ENCODE measurements at places on chromosomes 3 and 15.
A peak's percentile ranks its signal among the peaks of the same experiment; 100 is the strongest.

GRCh38 chr3:52438104-52438376, 6.9 kb downstream of the SEMA3G start:
- DNase-seq, result no peak

DNA sequence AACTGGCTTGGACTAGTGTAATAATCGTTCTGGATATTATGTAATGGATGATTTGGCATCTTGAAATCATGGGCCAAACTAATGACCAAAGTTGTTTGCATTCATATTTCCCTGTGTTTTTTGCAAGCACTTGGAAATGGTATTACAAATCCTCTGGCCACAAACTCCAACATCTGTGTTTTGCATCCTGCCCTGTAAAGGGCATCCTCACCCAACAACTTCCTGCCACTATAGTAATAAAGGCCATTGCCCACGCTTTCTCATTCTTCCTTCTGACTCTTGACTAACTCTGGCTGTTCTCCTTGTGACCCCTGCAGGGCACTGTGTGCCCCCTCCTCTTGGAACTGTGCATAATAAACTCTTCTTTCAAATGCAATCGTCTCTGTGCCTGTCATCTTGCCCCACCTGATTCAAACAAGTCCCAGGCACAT, 25.4 kb upstream of the PSMD6 start:
- peak; percentile 48 for DNase-seq

DNA sequence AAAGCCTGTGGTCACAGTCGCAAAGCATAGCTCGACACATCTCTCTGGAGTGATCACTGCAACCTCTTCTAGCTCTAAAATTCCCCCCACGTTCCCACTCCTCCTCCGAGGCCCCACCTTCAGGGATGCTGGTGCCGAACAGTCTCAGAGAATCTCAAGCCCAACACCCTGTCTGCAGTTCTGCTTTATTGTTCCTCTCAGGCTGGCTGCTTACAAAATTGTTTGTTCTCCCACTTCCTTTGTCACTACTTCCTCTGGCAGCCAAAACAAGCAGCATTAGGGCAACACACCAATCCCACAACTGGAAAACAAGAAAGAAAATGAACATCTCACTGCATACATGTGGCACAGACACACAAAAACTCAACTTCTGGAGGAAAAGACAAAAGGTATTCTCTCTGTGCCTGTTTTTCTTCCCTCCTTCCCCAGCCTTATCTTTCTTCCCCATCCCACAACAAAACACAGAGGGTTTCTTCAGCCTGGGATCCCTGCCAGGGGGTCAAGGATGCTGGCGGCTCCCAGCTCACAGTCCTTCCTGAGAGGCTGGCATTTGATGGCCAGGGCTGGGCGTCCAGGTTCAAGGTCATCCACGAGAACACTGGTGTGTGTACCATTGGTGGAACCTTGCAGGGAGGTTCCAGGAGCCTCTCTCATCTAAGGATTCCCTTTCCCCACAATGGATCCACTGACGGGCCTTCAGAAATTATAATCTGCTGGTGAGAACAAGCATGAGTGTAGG, 108.4 kb downstream of the TMCO5A start:
- DNase-seq, result no peak

DNA sequence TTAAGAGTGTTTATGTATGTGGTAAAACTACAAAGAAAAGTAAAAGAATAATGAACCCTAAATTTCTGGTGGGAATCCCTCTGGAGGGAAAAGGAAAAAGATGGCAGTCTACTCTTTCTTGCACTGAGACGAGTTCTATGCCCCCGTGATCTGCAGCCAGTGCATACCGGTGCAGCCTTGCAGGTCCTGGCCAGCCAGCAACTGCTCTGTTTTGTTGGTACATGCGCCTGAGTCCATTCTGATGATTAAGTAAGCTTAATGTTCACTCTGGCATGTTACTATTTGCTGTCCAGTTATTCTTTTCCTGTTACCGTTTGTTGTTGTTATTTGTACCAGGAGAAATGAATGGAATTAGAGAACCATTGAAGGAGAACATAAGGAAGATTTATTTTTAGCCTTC, 95.1 kb upstream of the TMC3 start:
- no peak for DNase-seq

- no peak for DNase-seq
Measured at GRCh38 chr3:152879790-152880174, 44.9 kb downstream of the P2RY1 start.

Measured in AG09319 (cell line).